H9 (cell line): ENCODE measurements at places on chromosomes 4 and X. TPM values are rescaled to one million over a fixed set of nuclear protein-coding genes. Genes with fewer than 3 reads are reported as not detected.
A peak's percentile ranks its signal among the peaks of the same experiment; 100 is the strongest.

DNA sequence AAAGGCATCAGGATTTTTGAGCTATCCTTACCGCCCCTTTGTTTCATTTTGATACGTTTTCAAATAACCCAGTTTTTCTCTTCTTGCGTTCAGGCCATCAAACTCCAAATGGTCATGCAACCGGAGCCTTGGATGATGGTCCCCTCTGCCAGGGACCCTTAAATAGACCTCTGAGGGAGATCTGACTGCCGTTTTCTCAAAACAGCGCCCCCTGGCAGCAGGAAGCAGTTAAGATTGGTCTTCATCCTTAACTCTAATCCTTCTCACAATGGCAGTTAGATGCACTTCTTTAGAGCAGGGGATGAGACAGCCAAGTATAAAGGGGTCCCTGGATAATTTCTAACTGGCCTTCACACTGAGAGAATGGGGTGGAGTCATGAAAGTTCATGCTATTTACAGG lies 525.0 kb upstream of the SPANXN1 start:
- peak; percentile 44 for DNase-seq

- DNase-seq: no peak
Measured at GRCh38 chr4:114077610-114078009, 98.2 kb upstream of the ARSJ start.

The OCIAD2 gene
- 108 TPM in 2 replicates for total RNA-seq

DNA sequence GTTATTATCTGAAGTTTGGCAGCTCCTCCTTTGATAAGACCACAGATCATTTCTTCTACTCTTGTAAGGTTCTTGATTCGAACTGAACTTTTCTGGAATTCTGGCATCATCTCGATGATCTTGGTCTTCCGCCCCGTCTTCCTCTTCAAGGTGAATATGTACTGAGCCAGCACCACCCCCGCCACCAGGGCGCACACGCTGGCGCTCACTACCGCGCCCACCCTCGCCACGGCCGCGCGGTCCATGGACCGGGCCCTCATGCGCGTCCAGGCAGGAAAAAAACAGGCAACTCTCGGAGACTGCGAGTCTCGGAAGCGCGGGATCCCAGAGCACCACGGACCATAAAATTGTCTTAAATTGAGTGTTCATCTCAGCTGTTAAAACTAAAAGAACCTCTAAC lies 458.4 kb upstream of the NDST3 start:
- no peak for DNase-seq

The CRLF2 gene
- total RNA-seq: not detected in 2 replicates

The PPARGC1A gene
- total RNA-seq: 1.2 and 1.7 TPM in 2 replicates

GRCh38 chrX:103585411-103586313 lies at the start of gene TCEAL4:
Gene TCEAL4 (plus strand): TSS chrX:103585515. CDS start chrX:103586676, 1,161 bp downstream.
- peak; percentile 83 for DNase-seq

DNA sequence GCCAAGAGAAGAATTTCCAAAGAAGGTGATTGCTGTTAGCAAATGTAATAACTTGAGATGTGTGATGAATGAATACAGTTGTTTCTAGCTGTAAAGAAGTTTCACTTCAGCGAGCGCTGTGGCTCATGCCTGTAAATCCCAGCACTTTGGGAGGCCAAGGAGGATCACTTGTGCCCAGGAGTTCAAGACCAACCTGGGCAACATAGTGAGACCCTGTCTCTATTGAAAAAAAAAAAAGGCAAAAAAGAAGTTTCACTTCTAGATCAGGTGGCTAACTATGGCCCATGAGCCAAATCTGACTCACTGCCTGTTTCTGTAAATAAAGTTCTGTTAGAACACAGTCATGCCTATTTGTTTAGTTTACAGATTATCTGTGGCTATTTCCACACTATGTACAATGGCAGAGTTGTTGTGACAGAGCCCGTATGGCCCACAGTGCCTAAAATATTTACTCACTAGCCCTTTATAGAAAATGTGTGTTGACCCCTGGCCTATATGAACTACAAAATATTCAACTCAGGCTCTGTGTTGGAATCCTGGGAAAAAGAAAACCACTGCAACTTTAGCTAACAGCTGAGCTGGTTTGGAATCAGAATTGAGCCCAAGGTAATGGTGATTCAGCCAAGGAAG lies 54.1 kb upstream of the PRPS1 start:
- no peak for DNase-seq

DNA sequence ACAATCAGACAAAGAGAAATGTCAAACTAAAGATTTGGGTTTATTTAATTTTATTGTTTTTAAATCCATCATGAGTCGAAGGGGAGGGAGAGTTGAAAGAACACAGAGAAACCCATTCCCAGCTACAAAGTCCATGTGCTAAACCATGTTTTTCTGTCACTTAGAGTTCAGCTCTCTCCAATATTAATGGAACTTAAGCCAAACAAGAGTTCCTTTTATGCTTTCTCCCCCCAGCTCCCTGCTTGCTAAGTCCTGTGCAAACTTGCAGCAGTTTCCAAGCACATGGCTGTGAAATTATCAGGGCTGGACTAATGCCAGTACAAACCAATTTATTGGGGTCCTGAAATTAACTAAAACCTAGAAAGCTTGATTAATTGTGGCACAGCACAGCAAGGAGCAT lies 9.7 kb upstream of the CHRDL1 start:
- DNase-seq: no peak

GRCh38 chr4:52577624-52577962 lies 81.5 kb downstream of the USP46 start:
- DNase-seq: no peak

DNA sequence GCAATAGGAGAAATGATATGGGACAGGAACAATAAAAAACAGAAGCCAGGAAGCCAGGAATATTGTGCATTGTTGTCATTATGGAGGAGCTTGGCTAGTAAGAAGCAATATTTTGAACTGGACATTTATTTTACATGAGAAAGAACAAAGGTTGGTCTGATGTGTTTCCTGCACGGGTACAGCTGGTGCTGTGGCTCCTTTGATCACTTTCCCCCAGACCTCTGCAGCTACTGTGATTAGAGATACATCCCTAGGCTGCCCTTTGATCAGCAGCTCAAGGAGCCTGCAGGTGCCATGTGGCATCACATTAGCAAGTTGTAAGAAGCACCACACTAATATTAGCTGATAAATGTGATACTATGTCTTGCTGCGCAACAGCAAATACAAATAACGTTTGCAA lies 2.5 kb downstream of the PDGFC start:
- DNase-seq: no peak

GRCh38 chr4:120871173-120871572 lies 51.4 kb downstream of the PRDM5 start:
- no peak for DNase-seq

- no peak for DNase-seq
Measured at GRCh38 chr4:42785817-42786216, 106.7 kb upstream of the GRXCR1 start.

DNA sequence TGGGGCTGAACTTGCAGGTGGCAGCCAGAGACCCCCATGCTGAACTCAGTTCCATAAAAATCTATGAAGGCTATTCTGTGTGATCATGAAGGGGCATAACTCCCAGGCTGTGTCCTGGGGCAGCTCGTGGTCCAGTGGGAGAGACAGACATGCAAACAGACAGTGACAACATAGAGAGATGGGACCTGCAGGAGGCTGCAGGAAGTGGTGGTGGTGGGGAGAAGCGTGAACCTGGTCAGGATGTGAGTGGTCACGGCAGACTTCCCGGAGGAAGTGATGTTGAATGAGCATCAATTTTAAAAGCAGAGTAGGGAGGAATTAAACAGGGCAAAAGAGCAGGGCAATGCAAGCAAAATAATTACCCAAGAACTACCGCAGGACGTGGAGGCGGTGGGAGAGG lies 23.2 kb upstream of the SORCS2 start:
- DNase-seq: peak; percentile 17

GRCh38 chrX:119802546-119802945 lies 11.1 kb upstream of the RPL39 start:
- DNase-seq: no peak

GRCh38 chr4:80208610-80209339 lies 11.5 kb downstream of the PRDM8 start:
- DNase-seq: no peak

The ENPP6 gene
- total RNA-seq: 0.09 TPM in 1 of 2 replicates, not detected in the other

The CCDC120 gene
- 14.5 and 15.7 TPM in 2 replicates for total RNA-seq

DNA sequence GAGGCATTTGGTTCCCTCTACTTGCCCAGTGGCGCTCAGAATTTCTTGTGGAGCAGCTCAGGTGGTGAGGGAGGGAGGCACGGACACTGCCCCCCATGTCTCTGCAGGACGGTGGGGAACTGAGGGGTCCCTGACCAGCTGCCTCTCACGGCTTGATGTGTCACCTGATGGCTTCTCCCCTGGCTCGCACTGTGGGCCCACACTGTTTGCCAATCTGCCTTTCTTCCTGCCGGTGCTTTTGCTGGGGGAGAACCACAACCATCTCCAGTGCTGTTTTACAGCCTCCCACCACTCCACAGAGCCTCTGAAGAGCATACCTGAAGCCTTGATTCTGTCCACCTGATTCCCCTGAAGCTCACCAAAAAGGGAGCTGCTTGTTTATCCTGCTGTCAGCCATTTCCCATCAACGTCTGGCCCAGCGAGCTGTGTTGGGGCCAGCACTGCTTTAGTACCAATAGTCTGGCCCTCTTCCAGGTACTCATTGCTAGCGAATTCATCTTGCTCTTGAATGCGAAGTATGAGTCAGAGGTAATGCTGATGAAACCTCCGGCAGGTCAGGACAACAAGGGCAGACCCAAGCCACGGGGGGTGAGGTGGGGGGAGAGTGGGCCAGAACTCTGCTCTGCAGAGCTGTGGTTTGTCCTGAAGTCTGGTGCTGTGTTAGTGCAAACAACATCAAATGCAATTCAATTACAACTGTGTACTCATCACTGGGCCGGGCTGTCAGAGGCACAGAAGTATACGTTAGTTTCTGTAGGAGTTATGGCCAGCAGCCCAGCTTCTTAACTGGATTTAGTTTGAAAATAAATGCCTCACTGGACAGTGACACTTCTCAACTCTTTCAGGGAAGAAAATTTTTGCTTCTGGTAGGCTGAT lies 208.3 kb upstream of the JADE1 start:
- DNase-seq: no peak

The ZNF182 gene
- 7.5 and 7.6 TPM in 2 replicates for total RNA-seq

- DNase-seq: no peak
Measured at GRCh38 chrX:132025041-132025440, 1.9 kb downstream of the STK26 start.

DNA sequence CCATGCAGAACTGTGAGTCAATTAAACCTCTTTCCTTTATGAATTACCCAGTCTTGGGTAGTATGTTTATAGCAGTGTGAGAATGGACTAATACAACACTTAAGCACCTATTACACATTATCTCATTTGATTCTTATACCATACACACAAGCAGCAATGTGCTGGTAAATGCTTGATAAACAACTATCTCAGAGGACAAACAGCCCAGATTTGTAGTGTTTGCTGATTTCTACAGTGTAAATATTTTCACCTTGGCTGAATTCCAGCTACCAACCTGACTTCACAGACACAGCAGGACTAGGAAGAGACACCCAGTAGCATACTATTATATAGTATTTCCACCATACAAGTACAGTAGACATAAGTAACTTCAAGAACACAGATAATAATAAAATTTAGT lies 406.5 kb upstream of the CNKSR2 start:
- DNase-seq: no peak

DNA sequence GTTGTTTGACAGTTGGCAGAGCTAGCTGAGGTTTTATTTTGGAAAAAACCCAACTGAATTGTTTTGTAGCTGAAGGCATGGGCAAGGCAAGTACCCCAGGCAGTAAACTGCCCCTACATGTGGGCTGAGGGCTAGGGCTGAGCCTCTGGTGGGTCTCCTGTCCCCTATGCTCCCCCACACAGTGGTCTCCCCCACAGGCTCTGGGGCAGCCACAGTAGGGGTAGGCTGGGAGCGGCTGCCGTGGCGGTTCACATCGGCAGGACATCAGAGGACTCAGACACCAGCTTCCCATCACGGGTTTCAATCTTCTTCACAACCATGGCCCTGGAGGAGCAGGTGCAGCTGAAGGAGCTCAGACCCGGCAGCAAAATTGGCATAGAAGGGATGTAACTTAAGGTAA lies 10.7 kb upstream of the ALAS2 start:
- no peak for DNase-seq

DNA sequence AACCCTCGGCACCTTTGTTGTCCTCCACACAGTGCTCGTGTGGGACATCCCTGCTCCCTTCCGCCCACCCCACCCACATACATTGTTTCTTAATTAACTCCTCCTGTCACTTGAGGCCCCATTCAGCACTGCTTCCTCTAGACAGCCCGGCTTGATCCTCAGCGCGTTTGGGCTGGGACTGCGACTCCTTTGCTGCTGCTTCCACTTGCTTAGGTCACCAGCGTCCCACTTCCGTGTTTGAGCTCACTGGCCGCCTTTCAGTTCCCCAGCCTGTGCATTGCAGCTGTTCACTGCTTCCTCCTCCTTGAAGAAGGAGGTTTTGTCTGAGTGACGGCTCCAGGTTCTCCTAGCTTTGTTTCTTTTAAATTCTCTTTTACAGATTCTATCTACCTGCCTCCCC lies 16.1 kb downstream of the RNF4 start:
- DNase-seq: no peak

The ADRA2C gene
- total RNA-seq: 7.2 and 8.6 TPM in 2 replicates

GRCh38 chr4:39631700-39632079 lies 7.0 kb downstream of the SMIM14 start:
- DNase-seq: no peak

The PNCK gene
- 26.2 and 26.8 TPM in 2 replicates for total RNA-seq

DNA sequence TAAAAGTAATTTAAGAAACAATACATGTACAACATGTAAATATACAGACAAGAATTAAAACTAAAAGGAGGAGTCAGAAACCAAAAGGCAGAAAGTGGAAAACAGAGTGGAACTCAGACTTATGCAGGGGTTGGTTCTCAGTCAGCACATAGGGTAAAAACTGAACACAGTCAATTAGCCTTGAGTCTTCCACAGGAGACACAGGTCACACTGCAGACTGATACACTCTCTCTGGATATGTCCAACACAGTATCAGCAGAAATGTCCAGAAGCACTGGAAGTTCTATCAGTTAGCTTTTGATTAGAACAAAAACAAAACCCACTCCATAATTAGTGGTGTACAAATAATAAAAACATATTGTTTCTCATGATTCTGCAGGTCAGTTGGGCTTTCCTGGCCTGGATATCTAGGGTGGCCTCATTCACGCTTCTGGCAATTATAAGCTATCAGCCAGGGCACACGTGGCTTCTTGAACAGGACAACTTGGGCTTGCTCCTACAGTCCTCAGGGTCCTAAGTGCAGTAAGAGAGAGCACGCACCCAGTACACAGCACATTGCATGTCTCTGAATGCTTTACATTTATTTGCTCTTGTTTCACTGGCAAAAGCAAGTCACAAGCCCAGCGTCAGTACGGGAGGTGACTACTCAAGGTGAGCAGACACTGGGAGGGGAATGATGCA lies 21.6 kb downstream of the TEC start:
- no peak for DNase-seq

- no peak for DNase-seq
Measured at GRCh38 chrX:132718431-132718958, 229.7 kb upstream of the MBNL3 start.

DNA sequence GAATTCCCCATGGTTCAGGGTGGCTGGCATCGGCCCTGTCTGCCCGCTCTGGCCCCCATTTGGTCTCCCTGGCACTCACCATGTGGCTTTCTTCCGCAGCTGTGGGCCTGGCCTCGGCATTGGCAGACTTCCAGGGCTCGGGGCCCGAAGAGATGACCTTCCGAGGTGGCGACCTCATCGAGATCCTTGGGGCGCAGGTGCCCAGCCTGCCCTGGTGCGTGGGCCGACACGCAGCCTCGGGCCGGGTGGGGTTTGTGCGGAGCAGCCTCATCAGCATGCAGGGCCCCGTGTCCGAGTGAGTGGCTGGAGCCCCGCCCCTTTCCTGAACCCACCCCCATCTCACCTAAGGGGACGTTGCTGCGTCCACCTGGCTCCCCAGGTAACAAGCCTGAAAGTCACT lies 20.1 kb downstream of the SH3TC1 start:
- no peak for DNase-seq

The OR13H1 gene
- total RNA-seq: not detected in 2 replicates
